Epithelial cell of proximal tubule (primary cell): ENCODE measurements at places on chromosomes 13 and 19.

DNA sequence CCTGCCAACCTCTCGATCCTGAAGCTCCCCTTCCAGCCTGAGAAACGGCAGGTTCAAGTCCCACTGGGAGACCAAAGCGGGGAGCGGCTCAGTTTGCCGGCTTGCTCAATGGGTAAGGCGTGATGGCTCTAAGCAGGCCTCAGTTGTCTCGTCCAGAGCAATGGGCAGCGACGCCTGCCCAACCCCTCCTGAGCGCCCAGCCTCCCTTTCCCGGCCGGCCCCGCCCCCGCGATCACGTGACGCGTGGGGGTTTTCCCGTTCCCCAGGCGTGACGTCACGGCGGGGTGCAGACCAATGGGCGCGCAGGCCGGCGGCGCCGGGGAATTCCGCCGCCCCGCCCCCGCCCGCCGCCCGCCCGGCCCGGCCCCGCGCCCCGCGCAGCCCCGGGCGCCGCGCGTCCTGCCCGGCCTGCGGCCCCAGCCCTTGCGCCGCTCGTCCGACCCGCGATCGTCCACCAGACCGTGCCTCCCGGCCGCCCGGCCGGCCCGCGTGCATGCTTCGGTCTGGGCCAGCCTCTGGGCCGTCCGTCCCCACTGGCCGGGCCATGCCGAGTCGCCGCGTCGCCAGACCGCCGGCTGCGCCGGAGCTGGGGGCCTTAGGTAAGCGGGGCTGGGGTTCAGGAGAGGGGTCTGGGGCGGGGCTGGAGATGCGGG, at the start of gene RELB:
RELB (plus strand) TSS at position 378 of the 653 bp plus-strand sequence; CDS start at position 494, 116 bp downstream.
- DNase-seq: no peak

- DNase-seq: no peak
Observed at GRCh38 chr19:48539503-48540096, 12.4 kb upstream of the SULT2B1 start.

DNA sequence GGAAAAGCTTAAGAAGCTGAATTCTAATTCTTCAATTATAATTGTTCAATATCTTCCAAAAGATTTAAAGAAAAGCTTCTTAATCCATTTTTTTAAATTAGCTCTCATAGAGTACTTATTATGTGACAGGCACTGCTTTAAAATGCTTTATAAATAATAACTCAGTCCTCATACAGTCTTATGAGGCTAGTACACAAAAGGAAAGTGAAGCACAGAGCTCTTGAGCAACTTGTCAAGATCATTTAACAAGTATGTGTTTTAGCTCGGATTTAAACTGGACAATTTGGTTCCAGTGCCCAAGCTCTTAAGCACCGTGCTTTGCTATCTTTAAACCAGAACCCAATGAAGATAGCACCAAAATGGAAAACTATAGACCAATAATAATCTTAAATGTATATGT, 106.1 kb downstream of the DHRS12 start:
- no peak for DNase-seq

- no peak for DNase-seq
Observed at GRCh38 chr19:51317376-51317775, 5.9 kb downstream of the IGLON5 start.

- DNase-seq: no peak
Observed at GRCh38 chr13:96053003-96053703, at the start of gene UGGT2. Gene UGGT2, minus strand, starts transcription at chr13:96053401. Its CDS starts 89 bp downstream, at chr13:96053312.

GRCh38 chr19:6692027-6692426, 22.1 kb upstream of the TNFSF14 start:
- no peak for DNase-seq

- DNase-seq: no peak
Observed at GRCh38 chr19:16571822-16572331, 338 bp downstream of the SLC35E1 start.

GRCh38 chr13:110549795-110550160, 11.7 kb downstream of the RAB20 start:
- DNase-seq: no peak

DNA sequence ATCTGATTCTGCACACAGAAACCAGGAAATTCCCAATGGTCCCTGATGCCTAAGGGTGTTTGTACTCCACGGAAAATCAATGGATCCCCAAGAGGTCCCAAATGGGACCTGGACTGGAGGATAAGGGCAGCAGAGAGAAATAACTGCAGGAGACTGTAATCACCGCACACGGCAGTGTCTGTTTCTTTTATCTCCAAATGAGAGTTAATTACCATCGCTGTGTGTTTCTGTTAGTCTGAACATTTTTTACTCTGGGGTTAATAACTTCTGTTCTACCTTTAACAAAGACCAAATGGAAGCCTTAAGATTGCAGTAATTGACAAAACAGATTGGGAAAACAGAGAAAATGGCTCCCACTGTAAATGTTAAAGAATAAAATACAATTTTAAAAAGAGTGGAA, 320.9 kb downstream of the DCLK1 start:
- DNase-seq: no peak

- no peak for DNase-seq
Observed at GRCh38 chr13:97261254-97262005, 39.3 kb downstream of the MBNL2 start.

- DNase-seq: no peak
Observed at GRCh38 chr13:39353988-39354387, 249.0 kb downstream of the LHFPL6 start.
